ENCODE measurements at places on chromosomes 1 and 21. TPM values are rescaled to one million over a fixed set of nuclear protein-coding genes. Genes with fewer than 3 reads are reported as not detected.

RRP15 gene
- total RNA-seq = 15.8 TPM

OR2M3 gene
- total RNA-seq = not detected

DNA sequence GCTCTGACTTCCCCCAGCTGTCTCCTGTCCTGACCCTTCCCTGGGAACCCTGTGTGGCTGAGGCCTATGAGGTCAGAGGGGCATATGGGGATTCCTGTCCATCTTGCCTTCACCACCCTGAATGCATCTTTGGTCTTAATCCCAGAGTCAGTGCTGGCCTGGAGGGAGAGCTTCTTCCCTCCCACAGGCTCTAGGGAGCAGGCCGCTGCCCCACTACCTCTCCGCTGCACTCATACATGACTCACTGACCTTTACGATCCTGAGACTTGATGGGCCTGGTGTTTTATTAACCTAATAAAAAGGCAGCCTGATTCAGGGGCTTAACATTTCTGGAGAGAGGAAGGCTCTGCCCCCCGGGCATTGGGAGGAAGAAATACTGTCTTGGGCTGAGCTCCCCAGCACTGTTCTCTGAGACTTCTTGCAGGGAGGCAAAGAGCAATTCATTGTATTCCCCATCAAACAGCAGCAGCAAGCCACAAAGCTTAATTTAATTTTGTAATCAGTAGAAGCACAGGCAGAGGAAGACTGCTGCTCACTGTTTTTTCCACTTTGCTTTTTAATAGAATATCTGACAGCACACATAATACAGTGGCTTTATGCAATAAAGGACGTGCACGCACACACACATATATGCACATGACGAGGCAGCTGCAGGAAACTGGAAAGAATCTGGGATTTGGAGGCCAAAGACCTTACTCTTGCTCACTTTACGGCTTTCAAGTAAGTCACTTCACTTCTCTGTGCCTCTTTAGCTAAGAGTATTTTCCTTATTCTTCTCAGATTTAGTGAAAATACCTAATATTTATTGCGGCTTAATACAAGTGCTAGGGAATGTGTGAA, 89.2 kb upstream of the GRIK3 start:
- peaks cover 24% of the 10 kb centered on the region for H3K4me1 ChIP-seq
- no peaks in the 10 kb centered on the region for H3K36me3 ChIP-seq
- H3K27ac ChIP-seq = peak overlapping the region; percentile 61
- no peaks in the 10 kb centered on the region for H3K27me3 ChIP-seq

DNA sequence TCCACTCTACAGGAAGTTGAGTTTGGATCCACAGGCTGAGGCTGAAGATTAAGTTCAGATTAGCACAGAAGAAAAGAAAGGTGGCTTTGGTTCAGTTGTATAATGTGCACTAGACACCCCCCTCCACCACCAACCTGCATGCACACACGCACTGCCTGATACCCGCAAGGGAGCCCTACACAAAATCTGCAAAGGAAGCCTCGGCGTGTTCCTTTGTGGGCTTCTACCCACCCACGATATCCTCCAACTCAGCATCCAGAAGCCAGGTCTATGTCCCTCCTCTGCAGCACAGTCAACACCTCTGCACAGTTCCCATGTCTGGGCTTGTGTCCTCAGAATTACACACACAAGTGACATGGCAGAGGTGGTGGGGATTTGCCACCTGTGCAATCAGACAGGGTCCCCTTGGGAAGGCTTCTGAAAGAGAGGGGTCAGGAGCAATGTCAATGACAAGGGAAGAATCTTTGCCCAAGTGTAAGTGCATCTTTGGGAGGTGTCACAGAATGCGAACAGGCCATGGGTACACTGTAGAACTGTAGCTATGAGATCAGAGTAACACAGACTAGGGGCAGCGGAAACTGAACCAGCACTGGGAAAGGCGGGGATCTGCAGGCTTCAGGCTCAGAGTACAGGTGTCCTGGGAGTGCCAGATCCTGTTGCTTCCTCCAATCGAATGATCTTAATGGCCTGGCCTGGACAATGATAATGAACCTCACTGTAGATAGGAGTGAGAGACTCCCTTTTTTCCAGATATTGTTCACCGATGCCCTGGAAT, 148.6 kb upstream of the ETV3 start:
- DNase-seq = no peak
- H3K27ac ChIP-seq = no peak overlapping the region
- H3K36me3 ChIP-seq = no peaks in the 10 kb centered on the region
- no peaks in the 10 kb centered on the region for H3K4me1 ChIP-seq
- no peak overlapping the region for H3K4me3 ChIP-seq
- H3K27me3 ChIP-seq = no peaks in the 10 kb centered on the region

DNA sequence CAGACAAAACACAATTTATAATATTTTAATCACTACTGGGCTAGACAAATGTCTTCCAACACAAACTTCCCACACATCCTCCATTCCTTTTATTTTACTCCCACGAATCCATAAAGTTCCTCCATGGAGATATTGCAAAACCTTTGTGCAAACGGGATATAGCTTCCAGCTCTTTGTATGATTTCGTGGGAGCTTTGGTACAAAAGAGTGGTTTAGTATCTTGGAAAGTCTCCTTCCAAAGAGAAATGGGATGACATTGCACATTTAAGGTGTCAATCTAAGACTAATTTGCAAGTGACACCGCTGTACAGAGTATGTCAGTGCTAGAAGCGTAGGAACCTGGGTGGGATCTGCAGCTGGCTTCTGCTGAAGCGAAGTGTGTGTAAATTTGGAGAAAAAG, 455.2 kb upstream of the RUNX1 start:
- no peaks in the 10 kb centered on the region for H3K36me3 ChIP-seq
- no peaks in the 10 kb centered on the region for H3K27me3 ChIP-seq
- no peak for DNase-seq
- no peak overlapping the region for H3K27ac ChIP-seq
- no peak overlapping the region for H3K4me3 ChIP-seq
- H3K4me1 ChIP-seq = peaks cover 9% of the 10 kb centered on the region

- no peaks in the 10 kb centered on the region for H3K27me3 ChIP-seq
- peak overlapping the region; percentile 83 for H3K27ac ChIP-seq
- peaks cover 13% of the 10 kb centered on the region for H3K4me1 ChIP-seq
- H3K36me3 ChIP-seq = no peaks in the 10 kb centered on the region
Observed at GRCh38 chr1:119747451-119747850, 21.3 kb downstream of the HMGCS2 start.

GRCh38 chr21:45377866-45378257, 27.1 kb upstream of the COL18A1 start:
- peak overlapping the region; percentile 26 for H3K4me3 ChIP-seq
- no peak for DNase-seq
- H3K27ac ChIP-seq = peak overlapping the region; percentile 99
- H3K36me3 ChIP-seq = no peaks in the 10 kb centered on the region
- no peaks in the 10 kb centered on the region for H3K27me3 ChIP-seq

DNA sequence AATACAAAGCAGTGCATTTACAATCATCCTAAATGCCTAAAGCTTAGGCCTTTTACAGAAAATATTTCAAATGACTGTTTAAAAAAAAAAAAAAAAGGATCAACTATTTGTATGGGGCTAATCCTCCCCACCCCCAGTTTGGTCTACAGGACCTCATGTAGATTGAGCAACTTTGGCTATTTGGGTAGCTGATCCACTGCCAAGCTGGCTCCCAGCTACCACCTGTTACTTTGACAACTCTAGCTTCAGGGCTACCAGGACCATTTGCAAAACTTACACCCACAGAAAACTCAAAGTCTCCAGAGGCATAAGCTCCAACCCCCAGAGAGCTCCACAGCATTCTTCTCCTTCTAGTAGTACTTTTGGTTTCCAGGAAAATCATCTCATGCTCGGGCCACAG, 29.4 kb downstream of the JAK1 start:
- no peaks in the 10 kb centered on the region for H3K36me3 ChIP-seq
- H3K4me1 ChIP-seq = peaks cover 4% of the 10 kb centered on the region
- no peak for DNase-seq
- no peaks in the 10 kb centered on the region for H3K27me3 ChIP-seq

- peaks cover 16% of the 10 kb centered on the region for H3K4me1 ChIP-seq
- no peaks in the 10 kb centered on the region for H3K36me3 ChIP-seq
- no peaks in the 10 kb centered on the region for H3K27me3 ChIP-seq
- no peak for DNase-seq
Observed at GRCh38 chr1:32014948-32015273, 1.2 kb downstream of the KHDRBS1 start.

- no peak overlapping the region for H3K27ac ChIP-seq
- peak overlapping the region; percentile 50 for H3K4me3 ChIP-seq
- H3K4me1 ChIP-seq = peaks cover 14% of the 10 kb centered on the region
- H3K27me3 ChIP-seq = peaks cover 49% of the 10 kb centered on the region
- DNase-seq = no peak
- H3K36me3 ChIP-seq = no peaks in the 10 kb centered on the region
Observed at GRCh38 chr1:12595757-12596006, 22.3 kb downstream of the DHRS3 start.

- no peaks in the 10 kb centered on the region for H3K36me3 ChIP-seq
- DNase-seq = no peak
- H3K4me1 ChIP-seq = no peaks in the 10 kb centered on the region
- no peak overlapping the region for H3K27ac ChIP-seq
- peaks cover 5% of the 10 kb centered on the region for H3K27me3 ChIP-seq
Observed at GRCh38 chr1:32696041-32696440, 6.5 kb downstream of the SYNC start.

Measured in neural progenitor cell (in vitro differentiated cells).